ENCODE measurements at places on chromosomes 7 and 10.

DNA sequence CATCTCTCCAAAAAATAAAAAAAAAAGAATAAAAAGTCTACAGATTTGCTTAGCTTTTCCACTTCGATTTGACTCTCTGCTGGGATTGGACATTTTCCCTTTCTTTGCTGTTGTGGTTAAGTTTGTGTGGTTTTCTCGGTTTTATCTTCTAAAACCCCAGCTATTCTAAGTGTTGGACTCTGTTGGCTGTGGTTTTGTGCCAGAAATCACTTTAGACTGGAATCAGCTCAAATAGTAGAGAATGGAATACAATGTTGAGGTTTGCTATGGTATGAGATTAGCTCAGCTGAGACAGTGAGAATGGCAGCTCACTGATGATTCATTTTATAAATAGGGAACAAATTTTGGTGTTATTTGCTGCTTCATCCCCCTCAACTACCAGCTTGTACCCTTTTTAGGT, 116.0 kb downstream of the BUB3 start:
- DNase-seq: no peak

- DNase-seq: no peak
Observed at GRCh38 chr10:132117146-132117545, 51.4 kb downstream of the JAKMIP3 start.

DNA sequence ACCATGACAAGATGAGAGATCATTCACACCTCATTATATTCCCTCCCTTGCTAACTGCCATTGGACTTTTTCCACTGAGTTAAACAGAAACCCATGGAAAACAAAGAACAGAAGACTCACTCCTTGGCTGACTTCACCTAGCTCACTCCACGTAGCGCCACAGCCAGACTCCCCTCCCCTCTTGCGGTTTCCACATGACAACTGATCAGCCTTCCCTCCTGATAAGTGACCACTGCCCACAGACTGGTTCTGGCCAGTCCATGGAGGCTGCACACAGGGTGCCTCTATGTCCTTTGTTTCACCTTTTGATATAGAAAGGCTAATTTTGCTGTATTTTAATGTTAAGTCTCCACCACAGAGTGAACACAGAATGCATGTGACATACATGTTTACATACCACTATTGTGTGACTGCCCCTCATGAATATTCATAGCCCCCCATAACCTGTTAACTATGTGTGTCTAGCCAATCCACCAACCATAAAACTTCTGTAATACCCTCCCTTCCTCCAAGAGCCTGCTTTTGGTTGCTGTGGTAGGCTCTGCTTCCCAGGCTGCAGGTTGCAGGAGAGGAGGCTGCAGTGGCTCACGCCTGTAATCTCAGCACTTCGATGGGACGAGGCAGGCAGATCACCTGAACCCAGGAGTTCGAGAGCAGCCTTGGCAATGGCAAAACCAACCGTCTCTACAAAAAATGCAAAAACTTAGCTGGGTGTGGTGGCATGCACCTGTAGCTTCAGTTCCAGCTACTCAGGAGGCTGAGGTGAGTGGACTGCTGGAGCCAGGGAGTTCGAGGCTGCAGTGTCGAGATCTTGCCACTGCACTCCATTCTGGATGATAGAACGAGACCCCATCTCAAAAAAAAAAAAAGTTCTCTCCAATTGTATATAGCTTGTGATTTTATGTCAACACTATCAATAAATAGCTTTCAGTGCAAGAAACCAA, 10.0 kb upstream of the IFIT5 start:
- no peak for DNase-seq

DNA sequence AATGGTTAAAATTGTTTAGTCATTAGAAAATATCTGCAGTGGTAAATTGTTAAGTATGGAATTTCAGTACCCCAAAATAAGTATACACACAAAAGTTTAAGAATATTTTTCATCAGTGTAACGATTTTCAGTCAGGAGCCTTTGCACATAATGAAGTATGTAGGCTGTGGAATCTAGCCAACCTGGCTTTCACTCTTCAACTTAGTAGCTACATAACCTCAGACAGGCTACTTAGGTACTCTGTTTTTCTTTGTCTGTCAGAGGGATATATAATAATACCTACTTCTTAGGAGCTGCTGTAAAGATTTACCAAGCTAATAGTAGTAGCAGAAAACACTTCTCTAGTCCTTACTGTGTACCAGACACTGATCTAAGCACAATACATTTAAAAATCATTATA, 137.5 kb downstream of the ZEB1 start:
- DNase-seq: no peak

DNA sequence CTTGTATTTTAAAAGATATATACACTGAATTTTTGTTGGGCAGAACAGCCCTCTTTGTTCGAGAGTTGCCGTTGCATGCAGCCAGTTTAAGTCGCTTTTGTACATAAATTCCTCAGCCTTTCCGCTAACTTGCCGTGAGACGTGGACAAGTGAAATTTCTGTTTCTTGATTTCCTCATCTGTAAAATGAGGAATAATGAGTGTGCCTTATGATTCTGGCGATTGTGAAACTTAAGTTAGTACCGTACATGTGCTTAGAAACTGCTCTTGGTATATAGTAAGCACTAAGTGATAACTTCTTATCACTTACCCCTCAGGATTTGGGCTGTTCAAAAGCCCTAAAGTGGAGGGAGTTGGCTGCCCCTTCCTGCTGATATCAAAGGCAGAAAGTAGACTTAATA, 1.4 kb downstream of the CCNJ start:
- no peak for DNase-seq

- DNase-seq: no peak
Observed at GRCh38 chr7:36565792-36566356, 158.4 kb downstream of the AOAH start.

GRCh38 chr10:42958142-42958868, 118.6 kb upstream of the RET start:
- no peak for DNase-seq

DNA sequence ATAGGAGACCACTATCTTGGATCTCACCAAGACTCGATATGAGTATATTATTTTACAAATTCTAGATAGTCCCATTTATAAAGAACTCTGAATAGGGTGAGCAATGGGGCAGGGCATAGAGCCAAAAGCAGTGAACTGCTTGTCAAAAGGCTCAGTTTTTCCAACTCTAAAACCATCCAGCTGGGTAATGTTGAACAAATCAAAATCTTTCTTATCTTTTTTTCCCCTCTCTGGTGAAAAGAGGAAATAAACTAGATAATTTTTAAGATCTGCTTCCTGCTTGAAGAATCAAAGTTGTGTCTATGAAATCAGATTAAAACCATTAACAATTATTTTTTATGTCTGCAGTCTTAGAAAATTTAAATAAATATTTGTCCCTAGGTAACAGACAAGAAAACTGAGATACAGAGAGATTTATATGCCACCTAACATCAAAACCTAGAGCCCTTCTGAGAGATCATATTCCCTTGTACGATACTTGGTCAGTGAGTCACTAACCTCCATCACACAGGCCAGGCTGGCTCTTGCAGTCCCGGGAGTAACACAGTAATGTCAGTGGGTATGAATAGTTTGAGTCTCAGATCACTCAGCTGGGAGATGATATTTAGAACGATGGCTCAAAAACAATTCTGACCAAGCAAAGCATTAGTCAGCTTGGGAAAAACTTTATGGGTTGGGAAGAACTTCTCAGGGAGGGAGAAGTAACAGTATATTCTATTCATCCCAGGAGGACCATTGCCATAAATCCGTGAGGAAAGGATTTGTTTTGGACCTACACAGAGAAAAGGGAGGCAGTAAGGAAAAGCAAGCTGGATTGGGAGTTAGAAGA, 178.8 kb downstream of the REEP3 start:
- no peak for DNase-seq

DNA sequence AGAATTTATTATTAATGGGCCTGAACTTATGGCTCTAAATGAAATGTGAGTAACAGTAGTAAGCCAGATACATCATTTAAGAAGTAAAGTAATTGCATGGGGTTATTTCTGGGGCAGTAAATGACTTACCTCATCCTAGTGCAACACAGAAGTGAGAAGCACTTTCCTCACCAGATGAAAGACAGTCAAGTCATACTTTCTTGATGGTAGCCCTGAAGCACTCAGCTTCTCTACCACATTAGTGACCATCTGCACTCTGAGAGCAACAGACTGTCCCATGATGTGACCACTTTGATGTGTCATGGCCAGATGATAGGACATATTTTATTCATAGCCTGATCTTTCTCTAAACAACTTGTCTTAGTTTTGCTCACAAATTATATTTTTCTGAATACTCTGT, 369.5 kb upstream of the PHF14 start:
- DNase-seq: no peak

- DNase-seq: no peak
Observed at GRCh38 chr7:136664537-136664936, 203.9 kb upstream of the CHRM2 start.

GRCh38 chr10:15367296-15368085, 3.6 kb downstream of the FAM171A1 start:
- no peak for DNase-seq

GRCh38 chr10:49739426-49739825, 22.7 kb downstream of the OGDHL start:
- DNase-seq: no peak

DNA sequence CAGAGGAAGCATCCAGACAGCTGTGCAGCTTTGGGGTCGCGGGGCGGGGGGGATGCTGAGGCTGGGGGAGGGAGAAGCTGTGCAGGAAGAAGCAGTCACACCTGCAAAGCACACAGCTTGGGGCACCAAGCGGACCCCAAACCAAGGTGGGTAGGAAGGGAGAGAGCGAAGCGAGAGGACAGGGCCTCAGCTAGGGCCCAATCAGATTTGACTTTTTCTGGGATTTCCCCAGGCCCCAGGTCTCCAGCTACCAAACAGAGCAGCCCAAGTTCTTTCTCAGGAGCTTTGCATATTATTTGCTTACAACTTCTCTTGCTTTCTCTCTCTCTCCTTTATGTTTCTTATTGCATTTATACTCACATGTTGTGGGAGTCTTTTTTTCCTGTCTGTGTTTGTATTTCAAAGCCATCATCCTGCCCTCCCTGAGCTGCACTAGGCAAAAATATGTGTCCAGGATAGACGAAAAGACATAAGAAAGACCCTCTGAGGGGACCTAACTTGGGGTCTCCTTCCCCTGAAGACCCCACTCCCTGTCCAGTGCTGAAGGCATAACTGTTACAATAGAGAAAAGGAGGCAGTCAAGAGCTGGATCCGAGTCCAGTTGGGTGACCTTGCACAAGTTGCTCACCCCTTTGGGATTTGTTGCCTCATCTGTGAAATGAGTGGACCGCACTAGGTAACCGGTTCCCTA, 50.6 kb upstream of the SMNDC1 start:
- DNase-seq: no peak

DNA sequence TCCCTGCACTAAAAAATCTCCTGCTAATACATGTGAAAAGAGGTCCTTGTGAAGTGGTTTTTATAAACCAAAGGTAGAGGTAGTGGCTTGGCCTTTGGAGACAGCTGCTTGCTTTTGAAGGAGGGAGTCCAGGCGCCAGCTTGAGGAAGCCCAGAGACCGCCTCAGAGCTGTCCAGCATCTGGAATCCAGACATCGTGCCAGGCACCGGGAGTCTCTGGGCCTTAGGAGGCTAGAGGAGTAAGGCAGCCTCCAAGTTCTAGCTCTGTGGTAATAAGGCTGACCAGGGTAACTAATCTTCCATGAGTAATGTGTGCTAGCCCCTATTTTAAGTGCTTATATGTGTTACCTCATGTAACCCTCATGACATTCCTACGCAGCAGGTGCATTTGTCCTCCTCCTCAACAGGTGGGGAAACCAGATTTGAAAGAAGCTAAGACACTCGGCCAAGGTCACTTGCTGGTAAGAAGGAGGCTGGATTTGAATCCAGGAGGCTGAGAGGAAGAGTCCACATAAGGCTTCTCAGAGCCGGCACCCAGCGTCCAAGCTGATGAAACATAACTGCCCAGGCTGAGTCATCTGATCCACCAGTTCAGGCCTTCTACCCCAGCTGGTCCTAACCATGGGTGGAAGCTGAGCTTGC, 26.1 kb downstream of the PRLHR start:
- no peak for DNase-seq

DNA sequence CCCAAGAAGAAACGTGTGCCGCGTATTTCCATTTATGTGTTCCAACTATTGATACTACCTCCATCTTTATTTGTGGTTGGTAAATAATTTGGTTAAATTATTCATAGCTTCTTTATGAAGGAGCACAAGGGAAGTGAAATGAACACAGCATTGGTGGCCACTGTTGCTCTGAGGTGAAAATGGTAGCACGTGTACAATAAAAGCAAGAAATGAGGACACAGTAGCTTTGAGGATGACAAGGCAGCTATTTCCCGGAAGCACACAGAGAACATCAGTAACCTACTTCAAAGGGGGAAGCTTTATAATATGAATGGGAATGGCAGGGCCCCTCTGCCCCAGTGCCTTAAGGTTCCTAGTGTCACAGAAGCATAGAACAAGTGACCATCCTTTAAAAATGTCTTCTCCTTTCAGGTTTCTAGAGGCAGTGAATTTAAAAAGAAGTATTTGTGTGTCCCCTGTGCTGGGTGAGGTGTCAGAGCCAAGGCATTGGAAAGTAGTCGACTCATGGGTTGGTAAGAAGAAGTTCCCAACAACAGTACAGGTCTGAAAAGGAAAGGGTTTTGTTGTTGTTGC, 78.8 kb downstream of the SGMS1 start:
- no peak for DNase-seq

GRCh38 chr7:152931633-152932032, 172.1 kb downstream of the ACTR3B start:
- DNase-seq: no peak

DNA sequence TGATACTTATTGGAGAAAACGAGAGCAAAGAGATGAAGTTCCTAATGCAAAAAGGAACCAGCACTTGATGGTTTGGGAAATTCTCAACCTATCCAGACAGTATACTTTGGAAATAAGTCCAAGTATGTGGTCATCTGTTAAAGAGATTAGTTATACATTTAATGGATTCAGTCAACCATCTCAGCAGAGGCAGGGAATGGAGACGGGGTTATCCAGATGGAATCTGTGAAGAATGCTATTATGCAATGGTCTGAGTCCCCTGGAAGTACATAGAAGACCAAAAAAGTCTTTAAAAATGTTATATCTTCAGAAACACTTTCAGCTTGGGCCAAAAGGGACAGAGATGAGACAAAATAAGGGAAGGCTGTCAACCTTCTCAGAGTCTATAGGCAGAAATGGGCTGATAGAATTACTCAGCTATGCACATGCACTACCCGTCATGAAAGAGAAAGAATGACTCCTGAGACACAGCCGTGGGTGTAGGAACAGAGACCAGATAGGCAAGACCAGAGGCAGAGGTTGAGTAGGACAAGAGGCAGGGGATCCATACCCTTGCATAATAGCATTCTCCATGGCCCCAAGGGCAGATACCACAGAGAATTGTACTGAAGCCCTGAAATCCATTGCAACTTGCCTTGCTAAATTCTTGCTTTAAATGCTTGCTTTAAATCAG, 738.8 kb upstream of the POT1 start:
- no peak for DNase-seq

DNA sequence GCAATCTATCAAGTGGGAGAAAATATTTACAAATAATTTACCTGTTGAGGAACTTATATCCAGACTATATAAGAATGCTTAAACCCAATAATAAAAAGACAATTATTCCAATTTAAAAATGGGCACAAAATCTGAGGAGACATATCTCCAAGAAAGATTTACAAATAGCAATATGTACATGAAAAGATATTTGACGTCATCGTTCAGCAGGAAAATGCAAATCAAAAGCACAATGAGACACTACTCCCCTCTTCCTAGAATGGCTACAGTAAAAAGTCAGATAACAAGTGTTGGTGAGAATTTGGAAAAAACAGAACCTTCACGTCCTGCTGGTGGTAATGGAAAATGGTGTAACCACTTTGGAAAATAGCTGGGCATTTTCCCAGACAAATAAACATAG, 457.0 kb downstream of the DPP6 start:
- no peak for DNase-seq
